ENCODE measurements at places on chromosomes 7 and 10. TPM values are rescaled to one million over a fixed set of nuclear protein-coding genes. Genes with fewer than 3 reads are reported as not detected.

GRCh38 chr10:61565819-61566560 lies 96.7 kb upstream of the CABCOCO1 start:
- peak; percentile 63 for ATAC-seq

DNA sequence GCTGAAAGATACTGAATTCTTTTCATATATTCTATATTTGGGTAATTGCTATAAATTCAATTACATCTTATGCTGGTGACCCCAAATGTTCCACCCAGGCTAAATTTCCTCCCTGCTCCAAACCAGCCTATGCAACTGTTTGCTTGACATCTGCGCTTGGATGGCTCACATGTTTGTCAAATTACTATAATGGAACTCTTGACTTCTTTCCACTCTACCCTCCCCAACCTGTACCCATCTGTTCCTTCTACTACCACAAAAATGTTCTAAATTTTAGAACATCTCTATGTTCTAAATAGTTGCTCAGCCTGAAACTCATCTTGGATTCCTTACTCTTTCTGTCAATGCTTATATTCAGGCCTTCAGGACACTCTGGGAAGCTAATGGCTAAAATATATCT lies 249.9 kb upstream of the SMIM30 start:
- ATAC-seq: no peak

DNA sequence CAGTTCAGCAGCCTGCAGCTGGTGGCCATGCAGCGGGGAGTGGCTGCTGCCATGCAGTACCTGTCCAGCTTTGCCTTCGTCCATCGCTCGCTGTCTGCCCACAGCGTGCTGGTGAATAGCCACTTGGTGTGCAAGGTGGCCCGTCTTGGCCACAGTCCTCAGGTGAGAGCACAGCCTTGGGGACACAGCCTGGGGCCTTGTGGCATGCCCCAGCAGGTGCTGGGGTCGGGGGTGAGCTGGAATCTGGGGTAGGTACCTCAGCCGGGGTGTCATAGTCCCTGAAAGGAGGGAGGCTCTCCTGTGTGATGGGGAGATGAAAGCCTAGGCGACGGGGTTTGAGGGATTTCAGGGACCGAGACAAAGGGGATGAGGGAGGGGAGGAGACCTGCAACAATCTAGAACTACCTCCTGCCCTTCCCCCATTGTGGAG lies 14.1 kb downstream of the EPHB6 start:
- ATAC-seq: no peak

DNA sequence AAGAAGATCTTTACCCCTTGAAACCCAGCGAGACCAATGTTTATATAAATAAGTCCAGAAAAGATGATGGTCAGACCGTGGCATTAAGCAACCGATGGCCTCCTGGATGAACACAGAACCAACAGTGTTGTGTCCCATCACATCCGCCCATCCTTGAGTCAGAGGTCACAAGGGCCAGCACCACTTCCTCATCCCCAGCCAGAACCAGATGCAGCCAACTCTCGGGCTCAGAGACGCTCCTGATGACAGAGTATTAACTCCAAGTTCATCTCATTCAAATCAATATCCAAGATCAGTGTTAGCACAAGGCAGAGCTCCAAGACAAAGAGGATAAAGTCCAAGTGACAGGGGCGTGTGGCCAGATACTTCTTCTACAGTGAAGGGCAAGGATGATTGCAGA lies 63.5 kb downstream of the FAM53B start:
- ATAC-seq: no peak

DDC gene
- total RNA-seq: not detected

DNA sequence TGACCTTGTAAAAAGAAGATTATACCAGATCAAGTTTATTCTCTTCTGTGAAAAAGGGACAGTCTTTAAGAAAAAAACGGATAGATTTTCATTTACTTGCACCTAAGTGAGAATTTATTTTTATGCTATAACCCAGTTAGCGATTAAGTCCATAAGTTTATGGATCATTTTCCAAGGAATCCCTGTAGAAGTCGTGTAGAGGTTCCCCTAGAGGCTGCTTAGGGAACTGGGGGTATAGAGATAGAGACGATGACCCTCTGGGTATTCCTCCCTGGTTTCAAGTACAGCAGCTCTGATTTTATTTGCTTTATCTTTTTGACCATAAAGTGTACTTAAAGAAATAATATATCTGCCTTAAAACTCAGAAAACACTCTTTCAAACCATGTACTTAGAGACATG lies 648.4 kb upstream of the LRRTM3 start:
- ATAC-seq: no peak

ANKRD61 gene
- total RNA-seq: not detected

- no peak for ATAC-seq
Observed at GRCh38 chr10:75814014-75814413, 382.6 kb downstream of the LRMDA start.

DNA sequence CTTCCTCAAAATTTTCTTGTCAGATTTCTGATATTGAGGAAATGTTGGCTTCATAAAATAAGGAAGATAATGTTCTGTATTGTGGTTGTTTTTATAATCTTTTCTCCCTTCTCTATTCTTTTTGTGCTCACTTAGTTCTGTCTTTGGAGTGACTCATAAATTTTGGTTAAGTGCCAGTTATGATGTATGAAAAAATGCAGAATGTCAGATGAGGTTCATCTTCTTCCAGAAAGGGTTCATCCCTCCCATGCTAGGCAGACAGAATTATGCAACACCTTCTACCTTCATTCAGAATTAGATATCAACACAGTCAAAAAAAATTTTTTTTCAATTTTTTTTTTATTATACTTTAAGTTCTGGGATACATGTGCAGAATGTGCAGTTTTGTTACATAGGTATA lies 36.6 kb upstream of the CYP2C19 start:
- ATAC-seq: no peak

CELF2 gene
- 3.5 TPM for total RNA-seq

DNA sequence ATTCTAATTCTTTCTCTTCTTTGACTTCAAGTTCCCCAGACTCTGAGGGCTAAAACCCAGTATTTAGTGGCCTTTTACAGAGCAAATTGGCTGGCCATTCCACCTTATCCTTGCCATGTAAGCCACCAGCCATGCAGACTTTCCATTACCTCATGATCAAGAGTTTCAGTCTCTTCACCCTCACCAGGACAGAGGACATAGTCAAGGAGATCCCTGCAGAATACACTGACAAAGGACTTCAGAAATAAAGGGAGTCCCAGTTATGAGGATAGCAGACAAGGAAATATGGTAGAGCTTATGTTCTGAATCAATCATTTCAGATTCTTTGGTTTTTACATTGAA lies 1080.4 kb upstream of the C7orf33 start:
- no peak for ATAC-seq

DNA sequence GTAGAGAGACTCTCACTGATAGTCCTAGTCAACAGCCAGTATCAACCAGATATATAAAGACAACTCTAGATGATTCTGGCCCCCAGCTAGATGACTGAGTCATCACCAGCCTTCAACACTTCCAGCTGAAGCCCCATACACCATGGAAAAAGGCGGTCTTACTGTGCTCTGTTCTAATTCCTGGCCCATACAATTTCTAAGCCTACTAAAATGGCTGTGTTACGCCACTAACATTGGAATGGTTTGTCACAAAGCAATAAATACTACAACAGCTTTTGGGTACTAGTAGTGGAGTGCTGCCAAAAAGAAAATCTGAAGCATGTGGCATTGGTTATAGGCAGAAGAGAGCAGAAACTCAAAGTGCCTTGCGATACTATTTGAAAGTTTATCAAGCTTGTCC lies 13.0 kb upstream of the TES start:
- ATAC-seq: no peak

- ATAC-seq: no peak
Observed at GRCh38 chr10:119087271-119087882, 6.8 kb upstream of the EIF3A start.

GRCh38 chr10:90087197-90088023 lies 386.0 kb downstream of the KIF20B start:
- no peak for ATAC-seq

DNA sequence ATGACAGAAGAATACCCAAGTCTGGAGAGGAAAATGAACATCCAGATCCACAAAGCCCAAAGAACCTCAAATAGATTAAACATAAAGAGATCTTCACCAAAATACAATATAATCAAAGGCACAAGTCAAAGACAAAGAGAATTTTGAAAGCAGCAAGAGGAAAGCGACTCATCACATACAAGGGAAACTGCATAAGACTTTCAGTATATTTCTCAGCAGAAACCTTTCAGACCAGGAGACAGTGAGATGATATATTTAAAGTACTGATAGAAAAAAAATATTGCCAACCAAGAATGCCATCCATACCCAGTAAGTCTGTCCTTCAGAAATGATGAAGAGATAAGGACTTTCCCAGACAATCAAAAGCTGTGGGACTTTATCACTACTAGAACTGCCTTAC lies 81.5 kb upstream of the GALNT17 start:
- no peak for ATAC-seq

- ATAC-seq: no peak
Observed at GRCh38 chr10:117346574-117346973, 28.7 kb downstream of the PDZD8 start.

- no peak for ATAC-seq
Observed at GRCh38 chr7:37129035-37129425, 319.6 kb downstream of the ELMO1 start.

TDRD1 gene
- not detected for total RNA-seq

GRCh38 chr7:128259131-128260061 lies 18.3 kb downstream of the LEP start:
- ATAC-seq: peak; percentile 94

- ATAC-seq: no peak
Observed at GRCh38 chr10:120517881-120518484, 61.0 kb downstream of the PLPP4 start.

DNA sequence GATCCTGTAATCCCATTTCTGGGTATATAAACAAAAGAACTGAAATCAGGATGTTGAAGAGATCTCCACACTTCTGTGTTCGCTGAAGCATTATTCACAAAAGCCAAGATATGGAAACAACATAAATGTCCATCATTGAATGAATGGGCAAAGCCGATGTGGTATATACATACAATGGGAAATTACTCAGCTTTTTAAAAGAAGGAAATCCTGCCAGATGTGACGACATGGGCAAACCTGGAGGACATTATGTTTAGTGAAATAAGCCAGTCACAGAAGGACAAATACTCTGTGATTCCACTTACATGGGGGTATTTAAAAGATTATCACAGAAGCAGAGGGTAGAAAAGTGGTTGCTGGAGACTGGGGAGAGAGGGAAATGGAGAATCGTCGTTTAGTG lies 23.9 kb upstream of the FAM107B start:
- ATAC-seq: no peak

ATP6V0E2 gene
- total RNA-seq: 3.6 TPM

FXYD4 gene
- total RNA-seq: not detected

OR2A1 gene
- not detected for total RNA-seq

SH3PXD2A gene
- 34.0 TPM for total RNA-seq

DNA sequence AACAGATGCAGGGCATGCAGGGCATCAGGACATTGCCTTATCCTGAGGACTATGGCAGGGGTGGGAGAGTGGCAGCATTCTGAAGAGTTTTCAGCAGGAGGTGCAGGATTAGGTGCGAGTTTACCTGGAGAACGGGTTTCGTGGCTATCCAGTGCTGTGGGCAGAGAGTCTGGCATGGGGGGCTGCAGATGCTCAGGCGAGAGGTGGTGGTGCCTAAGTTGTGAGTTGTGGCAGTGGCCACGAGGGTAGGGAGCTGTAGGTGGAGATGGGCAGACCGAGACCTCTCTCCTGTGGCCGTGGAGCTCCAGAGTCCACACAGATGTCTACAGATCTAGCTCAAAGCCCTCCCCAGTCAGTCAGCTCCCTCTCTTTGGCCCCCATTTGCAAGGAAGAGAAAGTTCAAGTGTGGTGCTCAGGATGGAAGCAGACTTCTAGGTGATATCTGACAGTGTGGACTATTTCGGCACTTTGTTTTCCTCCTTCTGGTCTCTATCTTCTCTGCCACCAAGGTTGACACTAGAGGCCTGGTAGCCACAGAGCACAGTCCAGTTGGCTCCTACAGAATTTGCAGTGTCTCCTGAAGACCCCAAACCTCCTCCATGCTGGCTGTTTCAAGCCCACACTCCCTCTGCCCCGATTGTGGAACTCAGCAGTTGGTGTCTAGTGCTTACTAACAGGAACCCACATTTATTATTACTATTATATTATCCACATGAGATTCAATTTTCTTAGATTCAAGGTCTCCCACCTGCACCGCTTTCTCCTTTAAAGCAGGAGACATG lies 955.7 kb upstream of the ZNF722 start:
- no peak for ATAC-seq

DNA sequence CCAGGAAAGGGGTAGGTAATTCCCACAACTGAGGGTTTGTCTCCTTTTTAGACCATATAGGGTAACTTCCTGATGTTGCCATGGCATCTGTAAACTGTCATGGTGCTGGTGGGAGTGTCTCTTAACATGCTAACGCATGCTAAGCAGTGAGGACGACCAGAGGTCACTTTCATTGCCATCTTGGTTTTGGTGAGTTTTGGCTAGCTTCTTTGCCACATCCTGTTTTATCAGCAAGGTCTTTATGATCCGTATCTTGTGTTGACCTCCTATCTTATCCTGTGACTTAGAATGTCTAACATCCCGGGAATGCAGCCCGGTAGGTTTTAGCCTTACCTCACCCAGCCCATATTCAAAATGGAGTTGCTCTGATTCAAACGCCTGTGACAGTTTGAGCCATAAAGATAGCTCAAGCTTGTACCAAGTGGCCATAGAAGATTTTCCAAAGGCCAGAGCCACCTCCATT lies 176.0 kb upstream of the NAMPT start:
- peak; percentile 71 for ATAC-seq

- peak; percentile 62 for ATAC-seq
Observed at GRCh38 chr10:98536551-98536950, 89.8 kb upstream of the HPS1 start.

DNA sequence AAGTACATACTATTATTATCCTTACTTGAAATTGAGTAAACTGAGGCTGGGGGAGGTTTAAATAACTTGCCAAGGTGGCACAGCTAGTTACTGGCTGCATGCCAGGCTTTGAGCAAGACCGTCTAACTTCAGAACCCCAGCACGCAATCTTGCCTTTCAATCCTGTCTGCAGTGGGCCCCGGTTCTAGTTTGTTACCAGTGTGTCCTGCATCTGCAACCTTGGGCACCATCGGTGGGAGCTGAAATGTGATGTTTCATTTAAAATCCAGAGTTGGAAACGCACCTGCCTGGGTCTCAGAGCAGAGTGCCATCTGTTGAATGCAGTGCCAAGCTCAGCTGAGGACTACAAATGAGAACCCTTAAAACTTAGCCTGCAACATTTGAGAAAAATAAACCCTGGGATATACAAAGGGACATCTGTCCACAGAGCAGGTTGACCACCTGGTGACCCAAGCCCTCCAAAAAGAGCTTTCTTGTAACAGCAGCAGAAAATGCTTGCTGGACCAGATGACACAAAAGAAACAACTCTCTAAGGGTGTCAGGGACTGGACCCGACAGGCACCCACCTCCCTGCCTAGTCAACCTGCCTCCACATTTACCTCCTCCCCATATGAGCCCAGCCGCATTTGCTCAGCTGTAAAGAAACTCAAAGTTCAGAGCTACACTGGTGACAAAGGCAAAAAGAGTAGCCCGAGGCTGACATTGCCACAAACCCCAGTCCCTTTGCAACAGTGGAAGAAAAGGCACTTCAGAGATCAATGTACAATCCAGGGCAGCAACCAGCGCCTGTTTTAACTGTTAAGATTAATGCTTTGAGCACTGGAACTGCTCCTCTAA lies 1.7 kb downstream of the SH3PXD2A start:
- no peak for ATAC-seq

- peak; percentile 46 for ATAC-seq
Observed at GRCh38 chr10:51129946-51130544, 55.8 kb downstream of the PRKG1 start.

Measured in esophagus mucosa (tissue), 1 donor.